ENCODE measurements at places on chromosomes 2 and 18.

- no peak for DNase-seq
These were observed 626.2 kb upstream of the CDH7 start for GRCh38 chr18:65124633-65125032.

DNA sequence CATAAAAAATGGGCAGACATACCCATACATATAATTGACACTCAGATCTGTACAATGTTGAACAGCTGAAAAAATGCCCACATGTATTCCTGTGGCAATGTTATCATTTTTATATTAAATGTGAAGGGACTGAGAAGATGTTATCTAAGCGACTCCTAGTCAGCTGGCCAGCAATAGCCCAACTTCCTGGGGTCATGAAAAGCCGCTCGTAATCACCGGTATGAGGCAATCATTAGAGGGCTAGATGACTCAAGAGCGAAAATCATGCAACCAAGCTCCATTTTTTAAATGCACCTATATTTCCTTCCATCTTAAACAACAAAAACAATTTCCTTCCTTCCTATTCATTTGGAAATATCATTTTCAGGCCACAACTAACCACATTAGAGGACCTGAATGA lies 274.6 kb upstream of the CCDC68 start:
- DNase-seq = no peak

DNA sequence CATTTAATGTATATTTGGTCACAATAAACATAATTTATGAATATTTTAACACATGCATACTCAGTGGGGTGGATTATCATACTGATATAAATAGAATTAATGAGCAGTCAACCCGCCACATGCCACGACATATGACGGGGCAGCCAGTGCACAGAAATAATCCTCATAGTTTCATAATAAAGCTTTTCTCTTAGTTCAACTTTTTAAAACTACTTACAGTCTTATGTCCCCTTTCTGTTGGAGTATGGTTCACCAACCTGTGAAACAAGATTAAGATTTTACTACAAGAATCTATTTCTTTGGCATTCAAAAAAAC lies 75.6 kb upstream of the ETAA1 start:
- DNase-seq = no peak

GRCh38 chr2:160295519-160296207 lies 95.6 kb upstream of the ITGB6 start:
- DNase-seq = no peak

DNA sequence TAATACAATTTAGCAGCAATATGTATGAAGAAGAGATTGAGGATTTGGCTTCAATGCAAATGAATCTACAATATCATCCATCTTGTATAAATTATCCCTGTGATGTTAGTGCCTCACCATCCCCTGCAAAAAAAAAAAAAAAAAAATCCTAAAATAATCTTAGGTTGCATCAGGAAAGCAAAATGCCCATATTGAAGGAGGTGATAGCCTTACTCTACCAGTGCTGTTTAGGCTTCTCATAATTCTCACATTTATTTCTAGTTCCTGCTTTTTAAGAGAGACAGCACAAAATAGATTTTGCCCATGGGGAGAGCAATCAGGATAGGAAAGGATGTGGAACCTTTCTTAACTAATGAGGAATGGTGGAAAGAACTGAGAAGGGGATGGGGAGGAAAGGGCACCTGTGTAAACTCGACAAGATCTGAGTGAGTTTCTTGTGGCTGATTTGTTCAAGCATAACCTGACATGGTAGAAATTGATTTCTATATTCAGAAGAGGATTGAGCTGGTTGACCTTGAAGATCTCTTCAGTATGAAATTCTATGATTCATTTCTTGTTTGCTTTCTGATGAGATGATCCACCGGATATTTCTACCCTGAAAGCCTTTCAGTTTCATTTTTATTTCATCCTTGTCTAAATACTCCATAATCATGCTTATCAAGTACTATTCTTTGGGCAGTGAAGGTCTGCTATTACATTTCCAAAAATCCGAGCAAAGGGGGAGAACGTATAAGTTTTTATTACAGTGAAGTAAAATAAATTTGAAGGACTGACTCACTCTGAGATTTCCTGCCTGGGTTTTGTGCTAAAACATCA lies 391.2 kb downstream of the PTPRM start:
- DNase-seq = no peak

- no peak for DNase-seq
These were observed 35.0 kb downstream of the TSN start for GRCh38 chr2:121790276-121790956.
